ENCODE measurements at places on chromosomes 16 and 17.
A peak's percentile ranks its signal among the peaks of the same experiment; 100 is the strongest.

- no peak for DNase-seq
These were observed 450.3 kb downstream of the SHISA9 start for GRCh38 chr16:13351601-13352217.

- no peak for DNase-seq
These were observed 9.4 kb downstream of the SYNGR3 start for GRCh38 chr16:1998852-1999801.

- no peak for DNase-seq
These were observed at the start of gene HSPB9 for GRCh38 chr17:42122371-42123303. Gene HSPB9 (plus strand): TSS chr17:42122804. CDS start chr17:42122851, 47 bp downstream.

GRCh38 chr16:21088646-21089538 lies 61.8 kb downstream of the DNAH3 start:
- no peak for DNase-seq

DNA sequence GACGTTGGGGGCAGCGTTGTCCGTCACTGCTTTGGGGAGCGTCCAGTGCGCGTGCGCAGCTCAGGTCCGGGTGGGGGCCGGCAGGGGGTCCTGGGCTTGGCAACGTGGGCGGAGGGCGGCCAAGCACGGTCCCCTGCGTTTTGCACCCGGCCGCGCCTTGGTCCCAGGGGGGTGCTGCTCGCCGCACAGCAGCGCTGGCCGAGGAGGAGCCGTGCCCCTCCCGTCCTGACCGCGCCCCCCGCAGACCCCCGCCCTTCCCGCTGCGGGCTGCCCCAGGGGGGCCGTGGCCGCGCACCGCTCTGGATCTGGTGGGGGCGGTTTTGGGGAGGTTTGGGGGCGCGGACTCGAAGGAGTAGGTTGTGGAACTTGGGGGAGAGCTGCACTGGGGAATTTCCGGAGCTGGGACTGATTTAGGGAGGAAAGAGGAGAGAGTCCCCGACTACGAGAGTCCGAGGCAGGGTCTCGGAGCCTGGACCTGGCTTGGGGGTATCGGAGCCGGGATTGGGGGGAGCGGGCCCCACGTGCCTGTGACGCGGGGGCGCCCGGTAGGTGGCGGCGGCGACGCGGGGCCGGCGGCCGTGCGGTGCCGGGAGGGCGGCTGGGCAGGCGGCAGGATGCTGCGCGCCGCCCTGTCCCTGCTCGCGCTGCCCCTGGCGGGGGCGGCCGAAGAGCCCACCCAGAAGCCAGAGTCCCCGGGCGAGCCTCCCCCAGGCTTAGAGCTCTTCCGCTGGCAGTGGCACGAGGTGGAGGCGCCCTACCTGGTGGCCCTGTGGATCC lies at the start of gene SLC9A5:
Gene SLC9A5 (plus strand): TSS at position 579 of the 777 bp plus-strand sequence. CDS start 36 bp downstream, at position 615.
- DNase-seq = peak; percentile 34

- DNase-seq = no peak
These were observed 20.5 kb downstream of the CDIP1 start for GRCh38 chr16:4517812-4518680.

- DNase-seq = no peak
These were observed 52.6 kb downstream of the USP22 start for GRCh38 chr17:20989991-20990855.

GRCh38 chr16:50067290-50067853 lies 1.6 kb downstream of the HEATR3 start:
- DNase-seq = peak; percentile 81

- DNase-seq = no peak
These were observed 45.9 kb upstream of the CLEC19A start for GRCh38 chr16:19239511-19240155.

- peak; percentile 31 for DNase-seq
These were observed 20.9 kb upstream of the CLEC18A start for GRCh38 chr16:69930117-69930776.

GRCh38 chr16:75152635-75153034 lies 4.3 kb downstream of the ZFP1 start:
- no peak for DNase-seq

DNA sequence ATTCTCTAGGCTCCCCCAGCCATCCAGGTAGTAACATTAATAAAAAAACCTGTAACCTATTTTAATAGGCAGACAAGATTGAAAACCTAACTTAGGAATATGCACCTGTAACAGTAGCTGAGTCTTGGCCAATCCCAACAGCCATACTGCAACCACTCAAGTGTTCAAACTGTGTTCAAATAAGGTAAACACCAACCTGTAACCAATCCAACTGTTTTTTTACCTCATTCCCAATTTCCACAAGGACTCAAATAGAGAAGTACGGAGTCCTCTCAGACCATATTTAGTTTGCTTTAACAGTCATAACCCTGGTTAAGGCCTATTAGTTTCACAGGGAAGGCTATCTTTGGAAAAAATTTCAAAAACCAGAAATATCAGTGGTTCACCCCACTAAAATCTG lies 40.4 kb upstream of the NOS2 start:
- DNase-seq = no peak

DNA sequence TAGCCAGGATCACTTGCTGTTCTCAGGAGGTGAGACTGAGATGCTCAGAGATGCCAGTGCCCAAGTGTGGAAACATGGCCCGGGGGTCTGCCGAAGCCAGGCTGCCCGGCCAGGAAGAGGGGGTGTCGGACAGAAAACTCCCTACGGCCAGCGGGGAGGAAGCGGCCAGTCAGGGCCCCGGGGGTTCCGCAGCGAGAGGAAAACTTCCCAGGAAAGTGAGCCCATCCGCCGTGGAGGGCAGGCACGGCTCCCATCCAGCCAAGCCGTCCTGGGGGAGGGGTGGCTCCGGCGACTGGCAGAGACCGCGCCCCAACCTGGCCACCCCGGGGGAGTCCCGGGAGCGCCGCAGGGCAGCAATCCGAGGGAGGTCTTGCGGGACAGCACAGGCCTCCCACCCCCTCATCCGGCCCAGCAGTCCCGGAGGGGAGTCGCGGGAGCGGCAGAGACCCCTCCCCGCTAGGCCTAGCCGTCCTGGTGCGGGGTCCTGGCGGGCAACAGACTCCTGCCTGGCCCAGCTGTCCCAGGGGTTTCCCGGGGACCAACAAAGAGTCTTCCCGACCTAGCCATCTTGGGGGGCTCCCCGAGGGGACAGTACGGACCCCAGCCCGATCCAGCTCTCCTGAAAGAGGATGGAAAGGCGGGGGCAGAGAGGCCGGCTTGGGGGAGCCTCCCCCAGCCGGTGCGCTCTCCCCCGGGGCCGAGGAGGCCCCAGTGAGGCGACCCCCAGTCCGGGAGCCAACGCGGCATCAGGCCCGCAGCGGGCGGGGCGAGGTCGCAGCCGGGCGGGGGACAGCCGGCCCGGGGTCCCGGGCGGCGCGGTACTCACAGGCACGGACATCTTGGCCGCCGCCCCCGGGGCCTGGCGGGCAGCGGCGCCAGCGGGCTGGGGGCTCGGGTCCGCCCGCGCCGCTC lies 13.8 kb upstream of the BCAR1 start:
- no peak for DNase-seq

GRCh38 chr16:26601335-26601734 lies 465.4 kb upstream of the C16orf82 start:
- no peak for DNase-seq

DNA sequence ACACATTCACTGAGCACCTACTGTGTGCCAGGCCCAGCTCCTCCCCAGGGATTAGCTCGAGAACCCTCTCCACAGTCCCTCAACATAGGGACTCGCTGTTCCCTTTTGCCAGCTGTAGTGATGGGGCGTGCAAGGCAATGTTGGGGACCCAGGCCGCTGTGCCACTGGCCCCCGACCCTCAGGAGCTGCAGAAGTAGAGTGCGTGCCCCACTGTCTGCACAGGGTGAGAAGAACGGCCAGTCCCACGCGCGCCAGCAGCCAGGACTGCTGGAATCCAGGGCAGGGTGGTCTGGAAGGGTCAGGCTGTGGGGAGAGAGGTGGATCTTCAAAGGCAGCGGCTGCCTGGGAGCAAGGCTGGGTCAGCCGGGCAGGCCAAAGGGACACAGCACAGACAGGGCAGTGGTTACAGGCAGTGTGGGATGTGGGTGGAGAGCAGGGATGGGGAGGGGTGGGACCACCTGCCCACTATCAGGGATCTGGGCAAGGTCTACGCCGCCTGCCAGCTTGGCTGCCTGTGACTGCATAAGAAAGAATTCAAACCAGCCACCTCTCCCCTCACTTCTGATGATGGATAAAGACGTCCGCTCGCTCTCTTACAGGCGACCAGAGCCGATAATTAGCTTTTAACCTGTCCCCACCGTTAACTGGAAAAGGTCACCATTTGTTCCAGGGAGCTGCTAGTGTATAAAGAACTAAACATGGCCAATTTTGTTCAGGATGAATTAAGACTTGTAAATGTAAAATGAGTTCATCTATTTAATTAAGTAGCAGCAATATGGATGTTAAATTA lies 86.7 kb upstream of the GSE1 start:
- DNase-seq = no peak

- DNase-seq = no peak
These were observed 545.3 kb downstream of the XYLT1 start for GRCh38 chr16:16925432-16925831.

- DNase-seq = no peak
These were observed 6.7 kb upstream of the PRPSAP2 start for GRCh38 chr17:18851201-18851600.

DNA sequence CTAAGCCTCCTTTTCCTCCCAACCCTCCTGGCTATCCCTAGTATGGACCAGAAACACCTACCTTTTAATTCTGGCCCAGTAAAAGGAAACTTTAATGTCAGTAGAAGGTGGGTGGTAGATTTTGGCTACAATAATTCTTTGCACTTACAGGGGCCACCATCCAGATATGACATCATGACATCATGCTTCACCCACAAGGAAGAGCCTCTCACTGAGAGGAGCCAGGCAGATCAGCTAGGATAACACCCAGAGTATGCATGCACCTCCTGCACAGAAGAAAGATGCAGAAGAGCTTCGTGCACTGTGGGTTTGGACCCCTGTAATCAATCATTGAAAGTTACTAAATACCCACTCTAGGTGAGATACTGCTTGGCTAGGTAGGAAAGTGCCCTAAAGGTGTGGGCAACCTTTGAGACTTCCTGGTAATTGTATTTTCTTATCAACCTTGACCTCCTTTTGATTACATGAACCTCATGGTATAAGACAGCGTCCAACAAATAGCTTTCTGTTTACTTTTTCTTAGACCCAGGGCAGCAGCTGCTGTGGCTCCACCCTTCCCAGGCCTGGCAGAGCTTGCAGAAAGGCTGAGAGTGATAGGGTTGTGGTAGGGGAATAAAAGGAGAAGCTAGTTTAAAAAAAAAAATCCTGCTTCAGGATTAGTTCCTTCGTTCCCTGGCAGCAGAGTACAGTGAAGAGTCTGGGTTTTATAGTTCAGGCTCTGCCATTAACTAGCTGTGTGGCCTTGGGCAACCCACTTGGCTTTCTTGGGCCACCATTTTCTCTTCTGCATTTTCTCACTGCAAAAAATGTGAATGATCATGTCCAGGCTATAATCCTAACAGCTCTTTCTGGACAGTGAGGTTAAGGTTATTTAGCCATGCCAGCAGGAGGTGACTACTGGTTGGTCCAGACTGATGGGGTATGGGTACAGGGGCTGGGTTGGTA lies 6.2 kb downstream of the MAP3K14 start:
- no peak for DNase-seq

DNA sequence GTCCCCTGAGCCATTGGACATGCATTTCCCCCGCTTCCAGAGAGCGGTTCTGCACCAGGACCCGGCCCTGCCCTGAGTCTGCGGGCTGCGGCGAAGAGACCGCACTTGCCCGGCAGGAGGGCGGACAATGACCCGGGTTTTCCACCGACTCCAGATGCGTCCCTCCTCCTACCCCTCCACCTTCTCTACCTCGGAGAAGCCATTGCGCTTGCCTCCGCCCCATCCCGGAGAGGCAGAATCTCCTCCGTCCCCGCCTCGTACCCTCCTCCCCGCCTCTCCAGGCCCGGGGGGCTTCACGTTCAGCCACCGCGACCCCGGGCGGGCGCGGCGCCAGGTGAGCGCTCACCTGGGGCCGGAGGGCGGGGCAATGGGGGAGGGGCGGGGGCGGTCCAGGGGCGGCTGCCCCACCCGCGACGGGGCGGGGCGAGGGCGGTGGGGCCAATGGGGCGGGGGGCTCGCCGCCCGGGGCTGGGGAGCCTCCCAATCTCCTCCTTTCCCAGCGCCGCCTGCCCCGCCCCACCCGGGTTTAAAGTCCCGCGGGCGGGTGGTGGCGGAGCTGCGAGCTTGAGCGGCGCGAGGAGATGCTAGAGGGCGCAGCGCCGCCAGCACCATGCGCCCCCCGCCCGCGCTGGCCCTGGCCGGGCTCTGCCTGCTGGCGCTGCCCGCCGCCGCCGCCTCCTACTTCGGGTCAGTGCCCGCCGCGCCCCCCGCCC lies at the start of gene WNT9B:
Gene WNT9B (plus strand): TSS at position 555 of the 713 bp plus-strand sequence. CDS start 56 bp downstream, at position 611.
- DNase-seq = no peak

DNA sequence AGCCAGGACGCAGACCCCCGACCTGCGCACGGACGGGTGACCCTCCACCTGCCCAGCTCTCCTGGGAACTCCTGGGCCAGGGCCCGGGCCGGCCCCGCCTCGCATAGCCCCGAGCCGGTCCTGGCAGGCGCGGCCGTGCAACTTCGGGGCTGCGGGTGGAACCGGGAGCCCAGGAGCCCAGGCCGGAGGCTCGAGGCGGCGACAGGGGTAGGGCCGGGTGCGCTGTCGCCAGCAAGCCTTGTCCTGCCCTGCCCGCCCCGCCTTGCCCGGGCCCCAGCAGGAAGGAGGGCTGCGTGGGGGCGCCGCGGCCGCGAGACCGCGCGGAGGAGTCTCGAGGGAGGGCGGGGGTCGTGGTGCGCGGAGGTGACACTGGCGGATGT lies 408 bp downstream of the LMF1 start:
- no peak for DNase-seq

GRCh38 chr17:39677542-39678339 lies 9.5 kb downstream of the PNMT start:
- DNase-seq = no peak

GRCh38 chr17:31308372-31309334 lies 5.2 kb downstream of the EVI2B start:
- DNase-seq = no peak

GRCh38 chr17:57402681-57403180 lies 146.4 kb downstream of the MSI2 start:
- no peak for DNase-seq

GRCh38 chr16:995087-995486 lies 13.5 kb downstream of the SOX8 start:
- DNase-seq = no peak

GRCh38 chr17:31112001-31112661 lies 17.4 kb downstream of the NF1 start:
- peak; percentile 42 for DNase-seq

GRCh38 chr17:79075446-79075750 lies 774 bp downstream of the ENGASE start:
- peak; percentile 26 for DNase-seq
